ENCODE measurements at places on chromosomes 13 and 19.
A peak's percentile ranks its signal among the peaks of the same experiment; 100 is the strongest.

GRCh38 chr19:46478356-46478986 lies 7.1 kb upstream of the PNMA8A start:
- peak; percentile 18 for DNase-seq

- no peak for DNase-seq
Observed at GRCh38 chr13:24764276-24764630, 284 bp downstream of the RNF17 start.

DNA sequence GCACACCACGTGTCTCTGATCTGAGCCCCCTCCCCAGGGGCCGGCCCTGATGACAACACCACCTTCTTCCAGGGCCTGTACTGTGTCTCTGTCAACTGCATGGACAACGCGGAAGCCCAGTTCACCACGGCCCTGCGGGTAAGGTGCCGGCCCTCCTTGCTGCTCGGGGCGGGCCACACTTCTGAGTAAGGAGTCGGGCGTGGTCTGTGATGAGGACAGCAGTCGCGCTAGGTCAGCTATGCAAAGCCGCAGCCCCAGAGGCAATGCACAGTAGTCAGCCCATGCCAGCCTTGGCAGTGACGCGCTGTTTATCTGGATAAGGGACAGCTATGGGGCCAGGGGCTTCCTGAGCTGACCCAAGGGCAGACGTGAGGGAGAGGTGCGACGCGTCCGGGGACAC lies 24.6 kb downstream of the MAU2 start:
- DNase-seq = no peak

DNA sequence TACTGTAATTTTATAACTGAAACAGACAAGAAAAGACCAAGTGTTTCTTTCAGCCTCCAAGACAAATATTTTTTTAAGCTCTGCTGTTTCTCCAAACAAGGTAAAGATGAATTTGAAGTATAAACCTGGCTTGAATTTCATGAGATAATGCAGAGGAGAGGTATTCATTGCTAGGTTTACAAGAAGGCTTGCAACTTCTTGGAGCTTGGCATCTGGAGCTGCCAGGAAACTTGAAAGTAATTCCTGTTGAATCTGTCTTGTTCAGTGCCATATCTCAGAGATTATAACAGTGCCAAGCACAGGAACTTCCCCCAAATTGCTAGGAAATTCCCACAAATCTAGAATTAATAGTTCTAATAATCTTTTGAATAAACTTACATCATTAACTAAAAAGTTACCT lies 70.9 kb downstream of the CDK8 start:
- no peak for DNase-seq

DNA sequence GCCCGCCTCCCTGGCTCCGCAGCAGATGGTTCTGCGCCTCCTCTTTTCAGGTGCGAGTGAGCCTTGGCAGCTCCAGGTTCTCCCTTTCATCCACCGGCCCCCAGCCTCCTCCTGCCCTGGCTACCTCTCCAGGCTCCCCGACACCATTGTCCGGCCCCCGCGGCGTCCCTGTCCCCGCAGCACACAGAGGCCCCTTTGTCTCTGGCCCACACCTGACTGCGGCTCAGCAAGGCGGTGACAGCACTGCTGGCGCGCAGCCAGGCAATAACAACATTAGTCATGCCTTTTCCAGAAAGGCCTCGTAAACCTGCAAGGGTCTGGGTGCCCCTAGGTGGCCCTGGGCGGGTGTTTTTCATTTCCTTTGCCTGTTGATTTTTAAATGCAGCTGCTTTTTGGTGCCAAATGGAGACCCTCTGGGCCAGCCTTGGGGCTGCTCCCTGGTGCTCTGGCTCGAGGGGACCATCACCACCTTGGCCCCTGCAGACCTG lies 73.2 kb upstream of the MEDAG start:
- no peak for DNase-seq

GRCh38 chr19:2060884-2061494 lies 9.9 kb upstream of the MKNK2 start:
- no peak for DNase-seq

- DNase-seq = no peak
Observed at GRCh38 chr19:11821474-11822109, 7.5 kb downstream of the ZNF440 start.

DNA sequence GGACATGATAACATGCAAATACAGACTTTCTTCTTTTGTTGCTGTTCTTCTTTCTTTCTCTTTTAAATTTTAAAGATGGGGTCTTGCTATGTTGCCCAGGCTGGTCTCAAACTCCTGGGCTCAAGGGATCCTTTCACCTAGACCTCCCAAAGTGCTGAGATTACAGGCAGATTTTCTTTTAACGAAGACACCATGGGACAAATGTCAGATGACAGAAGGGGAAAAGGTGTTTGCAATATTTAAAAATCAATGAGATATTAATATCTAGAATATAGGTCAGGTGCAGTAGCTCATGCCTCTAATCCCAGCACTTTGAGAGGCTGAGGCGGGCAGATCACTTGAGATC lies 3.7 kb upstream of the RYR1 start:
- DNase-seq = no peak

- DNase-seq = no peak
Observed at GRCh38 chr19:16561382-16561781, 10.8 kb downstream of the SLC35E1 start.

GRCh38 chr13:26721251-26722121 lies 39.1 kb downstream of the GPR12 start:
- DNase-seq = peak; percentile 37

- no peak for DNase-seq
Observed at GRCh38 chr13:39197647-39198007, 159.4 kb downstream of the NHLRC3 start.

DNA sequence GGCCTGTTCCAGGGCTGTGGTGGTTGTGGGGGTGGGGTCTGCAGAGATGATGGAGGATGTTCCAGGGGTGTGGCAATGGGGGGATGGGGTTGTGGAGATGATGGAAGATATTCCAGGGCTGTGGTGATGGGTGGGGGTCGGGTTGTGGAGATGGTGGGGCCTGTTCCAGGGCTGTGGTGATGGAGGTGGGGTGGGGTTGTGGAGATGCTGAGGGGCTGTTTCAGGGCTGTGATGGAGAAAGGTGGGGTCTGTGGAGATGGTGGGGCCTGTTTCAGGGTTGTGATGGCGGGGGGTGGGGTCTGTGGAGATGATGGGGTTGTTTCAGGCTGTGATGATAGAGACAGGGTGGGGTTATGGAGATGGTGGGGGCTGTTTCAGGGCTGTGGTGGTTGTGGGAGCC lies 62.0 kb downstream of the TEX29 start:
- no peak for DNase-seq

- DNase-seq = no peak
Observed at GRCh38 chr19:29289020-29289419, 76.1 kb upstream of the UQCRFS1 start.

GRCh38 chr13:41136396-41137031 lies 3.9 kb upstream of the KBTBD6 start:
- DNase-seq = no peak

DNA sequence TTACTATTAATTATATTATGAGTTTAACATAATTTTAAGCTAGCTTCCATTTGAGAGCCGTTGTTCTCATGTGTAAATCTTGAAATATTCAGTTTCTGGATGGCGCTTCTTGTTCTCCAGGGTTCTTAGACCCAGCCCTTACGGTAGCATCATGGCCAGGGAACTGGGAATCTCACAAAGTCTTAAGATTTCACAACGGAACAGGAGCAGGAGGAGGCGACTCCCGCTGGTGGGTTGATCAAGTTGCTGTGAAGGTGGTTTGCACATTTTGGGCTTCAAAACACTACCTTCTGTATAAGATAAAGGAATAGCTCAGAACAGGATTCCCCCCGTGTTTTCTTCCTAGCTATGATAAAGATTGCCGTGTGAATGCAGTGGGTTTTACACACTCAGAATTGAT lies 2.8 kb downstream of the NAXD start:
- no peak for DNase-seq

GRCh38 chr13:47166336-47166735 lies 269.5 kb upstream of the HTR2A start:
- no peak for DNase-seq

DNA sequence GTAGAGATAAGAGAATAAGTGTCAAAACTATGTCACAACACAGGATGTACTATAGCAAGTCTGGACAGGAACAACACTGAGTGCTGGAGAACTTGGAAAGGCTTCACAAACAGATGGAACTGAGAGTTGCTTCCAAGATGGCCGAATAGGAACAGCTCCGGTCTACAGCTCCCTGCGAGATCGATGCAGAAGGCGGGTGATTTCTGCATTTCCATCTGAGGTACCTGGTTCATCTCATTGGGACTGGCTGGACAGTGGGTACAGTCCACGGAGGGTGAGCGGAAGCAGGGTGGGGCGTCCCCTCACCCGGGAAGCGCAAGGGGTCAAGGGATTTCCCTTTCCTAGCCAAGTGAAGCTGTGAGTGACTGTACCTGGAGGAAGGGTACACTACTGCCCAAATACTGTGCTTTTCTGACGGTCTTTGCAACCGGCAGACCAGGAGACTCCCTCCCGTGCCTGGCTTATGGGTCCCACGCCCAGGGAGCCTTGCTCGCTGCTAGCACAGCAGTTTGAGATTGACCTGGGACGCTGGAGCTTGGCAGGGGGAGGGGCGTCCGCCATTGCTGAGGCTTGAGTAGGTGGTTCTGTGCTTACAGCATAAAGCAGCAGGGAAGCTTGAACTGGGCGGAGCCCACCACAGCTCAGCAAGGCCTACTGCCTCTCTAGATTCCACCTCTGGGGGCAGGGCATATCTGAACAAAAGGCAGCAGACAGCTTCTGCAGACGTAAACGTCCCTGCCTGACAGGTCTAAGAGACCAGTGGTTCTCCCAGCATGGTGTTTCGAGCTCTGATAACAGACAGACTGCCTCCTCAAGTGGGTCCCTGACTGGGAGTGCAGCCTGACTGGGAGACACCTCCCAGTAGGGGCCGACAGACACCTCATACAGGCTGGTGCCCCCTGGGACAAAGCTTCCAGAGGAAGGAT lies 46.0 kb downstream of the USP12 start:
- DNase-seq = no peak

- DNase-seq = no peak
Observed at GRCh38 chr13:65149687-65150086, 2080.4 kb downstream of the PCDH9 start.

- DNase-seq = no peak
Observed at GRCh38 chr13:113428871-113429607, 24.2 kb downstream of the ADPRHL1 start.

GRCh38 chr13:112545856-112546255 lies 42.1 kb downstream of the TUBGCP3 start:
- DNase-seq = no peak

- no peak for DNase-seq
Observed at GRCh38 chr13:20719783-20720182, 16.3 kb downstream of the IL17D start.

DNA sequence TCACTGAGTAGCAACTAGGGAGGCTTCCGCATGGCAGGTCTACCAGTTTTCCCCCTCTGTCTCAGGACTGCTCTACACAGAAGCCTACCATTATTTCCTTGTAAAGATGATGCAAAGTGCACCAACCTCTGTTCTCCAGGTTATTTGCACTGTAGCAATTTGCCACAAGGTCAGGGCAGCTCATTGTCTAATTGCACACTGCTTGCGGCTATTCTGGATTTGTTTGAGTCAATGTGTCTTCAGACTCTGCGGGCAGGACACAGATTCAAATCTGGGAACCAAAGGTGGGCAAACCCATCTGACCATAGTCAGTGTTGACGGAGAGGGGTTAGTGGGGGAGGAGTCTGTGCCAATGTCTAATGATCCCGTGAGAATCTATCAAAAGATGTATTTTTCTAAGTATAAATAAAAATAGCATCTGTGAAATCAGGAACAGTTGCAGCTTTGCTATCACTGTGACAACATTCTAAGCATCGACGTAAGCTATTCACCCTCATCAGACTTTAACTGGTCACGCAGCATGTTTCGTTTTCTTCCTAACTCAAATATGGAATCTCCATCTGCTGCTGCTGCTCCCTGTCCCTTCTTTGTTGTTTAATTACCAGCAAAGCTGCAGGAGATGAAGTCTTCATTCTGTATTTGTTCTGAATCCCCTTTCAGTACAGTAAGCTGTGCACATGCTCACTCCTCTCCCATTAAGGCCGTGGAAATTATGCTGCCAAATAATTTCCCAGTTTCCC lies 26.4 kb downstream of the CYSLTR2 start:
- DNase-seq = no peak

- peak; percentile 5 for DNase-seq
Observed at GRCh38 chr13:33537026-33537425, 251.5 kb upstream of the STARD13 start.

DNA sequence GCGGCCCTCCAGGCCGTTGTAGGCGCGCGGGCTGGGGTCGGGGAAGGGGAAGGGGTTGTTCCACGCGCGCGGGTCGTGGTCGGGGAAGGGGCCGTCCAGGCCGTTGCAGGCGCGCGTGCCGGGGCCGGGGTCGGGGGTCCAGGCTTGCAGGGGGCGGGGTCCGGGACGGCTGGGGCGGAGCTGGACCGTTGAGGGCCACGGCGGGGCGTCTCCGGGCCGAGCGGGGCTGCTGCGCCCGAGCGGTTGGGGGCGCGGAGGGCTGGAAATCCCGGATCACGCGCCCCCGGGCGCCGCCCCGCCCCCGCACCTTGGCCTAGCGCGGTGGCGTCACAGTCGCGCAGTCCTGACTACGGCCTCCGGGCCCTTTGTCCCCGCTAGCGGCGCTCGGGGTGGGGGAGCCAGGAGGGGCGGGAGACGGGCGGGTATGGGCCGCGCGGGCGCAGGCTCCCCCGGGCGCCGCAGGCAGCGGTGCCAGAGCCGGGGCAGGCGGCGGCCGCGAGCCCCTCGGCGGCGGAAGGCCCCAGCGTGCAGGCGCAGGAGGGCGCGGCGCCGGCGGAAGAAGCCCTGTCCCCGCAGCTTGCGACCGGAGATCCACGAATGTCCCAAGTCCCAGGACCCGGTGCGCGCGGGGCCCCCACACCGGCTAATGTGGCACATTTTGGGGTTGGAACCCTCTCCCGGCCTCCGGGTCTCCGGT lies 665 bp downstream of the GPX4 start:
- peak; percentile 55 for DNase-seq

DNA sequence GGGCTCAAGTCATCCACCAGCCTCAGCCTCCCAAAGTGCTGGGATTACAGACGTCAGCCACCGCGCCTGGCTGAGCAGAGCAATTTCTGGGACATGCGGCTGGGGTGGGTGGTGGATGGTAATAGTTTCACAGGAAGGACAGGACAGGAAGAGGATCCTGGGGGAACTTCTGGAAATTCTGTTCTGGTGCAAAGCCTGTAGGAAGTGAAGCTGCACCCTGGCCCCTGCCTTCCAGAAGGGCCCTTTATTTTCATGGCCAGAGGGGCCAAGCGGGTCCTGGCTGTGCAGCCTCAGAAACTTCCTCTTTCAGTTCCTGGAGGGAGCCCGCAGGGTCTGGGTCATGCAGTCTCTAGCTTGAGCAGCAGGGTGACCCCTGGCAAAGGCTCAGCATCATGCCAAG lies 15.7 kb downstream of the FEM1A start:
- DNase-seq = no peak

All from CD4-positive, alpha-beta T cell treated with Interleukin-2 at 100 ng/mL for 4 hours (primary cell).